ENCODE measurements at places on chromosomes 5 and 9.
A peak's percentile ranks its signal among the peaks of the same experiment; 100 is the strongest.

GRCh38 chr5:81420039-81420667 is 26.2 kb upstream of the ACOT12 start:
- peak; percentile 92 for DNase-seq

DNA sequence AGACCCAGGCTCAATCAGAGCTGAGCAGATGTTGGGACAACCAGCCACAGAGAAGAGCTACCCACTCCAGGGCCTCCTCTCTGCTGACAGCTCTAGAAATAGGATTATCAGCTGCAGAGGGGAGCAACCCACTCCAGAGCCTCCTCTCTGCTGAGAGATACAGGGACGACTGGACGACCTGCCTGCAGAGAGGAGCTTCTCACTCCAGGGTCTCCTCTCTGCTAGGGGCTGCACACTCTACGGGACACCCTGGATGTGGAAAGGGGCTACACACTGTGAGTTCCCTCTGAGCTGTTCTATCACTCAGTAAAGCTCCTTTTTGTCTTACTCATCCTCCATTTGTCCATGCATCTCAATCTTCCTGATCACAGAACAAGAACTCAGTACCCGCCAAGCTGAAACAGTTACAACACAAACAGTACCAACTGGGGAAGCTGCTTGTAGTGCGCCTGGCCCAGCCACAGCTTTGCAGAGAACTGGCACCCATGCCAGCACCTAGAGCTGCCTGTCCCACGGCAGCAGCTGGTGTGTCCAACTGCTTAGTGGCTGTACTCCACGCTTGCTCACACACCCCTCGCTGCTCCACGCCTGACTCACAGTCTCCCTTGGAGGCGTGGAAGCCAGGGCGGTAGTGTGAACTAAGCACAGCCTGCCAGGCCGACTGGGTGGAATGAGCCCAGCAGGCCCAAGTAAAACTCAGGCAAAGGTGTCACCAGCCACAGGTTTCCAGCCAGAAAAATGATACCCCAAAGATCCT is 56.8 kb downstream of the PRELID2 start:
- no peak for DNase-seq

DNA sequence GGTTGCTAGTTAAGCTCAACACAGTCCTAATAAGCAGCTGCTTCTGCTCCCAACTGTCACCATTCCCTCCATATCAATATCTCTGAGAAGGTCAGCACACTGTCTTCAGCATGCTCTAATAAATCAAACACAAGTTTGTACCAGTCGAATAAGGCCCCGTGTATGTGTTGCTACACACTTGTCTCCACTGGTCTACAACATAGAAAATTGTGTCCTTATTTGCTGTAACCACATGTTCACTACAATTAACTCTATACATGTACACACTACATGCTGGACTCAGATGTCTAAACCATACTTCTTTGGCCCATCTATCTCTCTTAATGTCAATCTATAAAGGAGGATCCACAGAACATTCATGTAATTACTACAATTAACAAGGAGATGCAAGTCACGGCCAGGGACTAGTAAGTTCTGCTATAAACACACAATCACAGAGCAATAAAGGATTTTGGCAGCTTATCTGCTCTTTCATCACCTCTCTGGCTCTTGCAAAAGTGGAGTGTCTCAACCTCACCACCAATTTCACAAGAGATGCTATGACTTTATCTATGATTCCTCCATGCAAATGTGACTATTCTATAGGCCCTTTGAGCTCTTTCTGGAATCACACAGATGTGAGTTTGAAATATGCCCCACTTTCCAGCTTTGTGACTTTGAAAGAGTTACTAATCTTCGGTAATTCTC is 143.9 kb downstream of the SEMA5A start:
- DNase-seq = peak; percentile 24

GRCh38 chr9:61666310-61666709 is 476.5 kb downstream of the SPATA31A7 start:
- DNase-seq = no peak

- DNase-seq = peak; percentile 94
These were observed 81.5 kb downstream of the PALM2AKAP2 start for GRCh38 chr9:109861499-109861898.

GRCh38 chr9:34571481-34571810 is 18.1 kb downstream of the CNTFR start:
- DNase-seq = no peak

DNA sequence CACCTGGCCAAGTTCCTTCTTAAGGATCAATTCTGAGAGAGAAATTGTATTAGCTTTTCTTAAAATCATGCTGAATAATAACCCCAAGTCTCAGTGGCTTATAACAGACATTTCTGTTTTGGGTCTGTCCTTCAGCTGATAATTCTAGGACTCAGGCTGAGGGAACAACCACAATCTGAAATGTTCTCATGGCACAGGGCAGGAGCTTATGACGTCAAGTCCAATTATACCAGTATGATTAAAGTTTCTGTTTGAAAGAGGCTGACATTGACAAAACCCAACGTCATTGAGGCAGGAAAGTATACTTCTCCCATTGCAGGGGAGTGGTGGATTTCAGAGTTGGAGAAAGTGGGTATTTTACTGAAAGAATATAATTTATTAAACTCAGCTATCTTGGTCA is 21.8 kb downstream of the CENPH start:
- no peak for DNase-seq

- no peak for DNase-seq
These were observed 58.2 kb downstream of the RFK start for GRCh38 chr9:76336027-76336426.

DNA sequence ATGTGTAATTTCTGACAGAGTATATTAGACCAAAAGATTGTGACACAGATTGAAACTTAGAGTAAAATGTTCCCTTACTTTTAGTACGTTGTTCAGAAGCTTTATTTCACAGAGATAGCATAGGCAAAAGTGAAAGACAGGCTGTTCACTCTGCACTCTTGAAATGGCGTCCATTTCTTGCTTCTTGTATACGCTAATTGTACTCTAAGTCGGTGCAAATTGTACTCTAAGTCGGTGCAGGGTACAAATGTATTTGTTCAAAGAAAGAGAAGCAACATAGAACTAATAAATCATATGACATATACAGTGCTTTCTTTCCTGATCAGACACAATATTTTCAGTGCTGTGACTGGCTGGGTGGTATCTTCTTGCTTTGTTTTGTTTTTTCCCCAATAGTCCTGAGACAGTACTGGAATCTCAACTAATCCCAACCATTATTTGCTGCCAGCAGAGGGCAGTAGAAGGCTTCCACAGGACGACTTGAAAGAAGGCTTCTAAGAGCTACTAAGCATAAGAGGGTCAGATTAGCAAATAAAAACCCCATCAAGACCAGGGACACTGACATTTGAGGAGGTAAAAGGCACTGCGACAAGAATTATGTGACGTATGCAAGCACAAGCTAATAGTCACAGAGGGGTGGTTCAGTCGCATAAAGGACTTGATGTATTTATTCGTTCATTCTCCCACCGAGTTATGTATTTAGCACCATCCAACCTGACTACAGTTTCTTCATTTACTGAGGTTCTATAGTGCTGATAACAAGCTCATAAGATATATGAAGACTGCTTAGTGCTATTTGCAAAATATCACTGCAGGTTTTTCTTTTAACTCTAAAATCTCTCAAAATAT is 831.8 kb downstream of the TAF11L14 start:
- DNase-seq = peak; percentile 55

DNA sequence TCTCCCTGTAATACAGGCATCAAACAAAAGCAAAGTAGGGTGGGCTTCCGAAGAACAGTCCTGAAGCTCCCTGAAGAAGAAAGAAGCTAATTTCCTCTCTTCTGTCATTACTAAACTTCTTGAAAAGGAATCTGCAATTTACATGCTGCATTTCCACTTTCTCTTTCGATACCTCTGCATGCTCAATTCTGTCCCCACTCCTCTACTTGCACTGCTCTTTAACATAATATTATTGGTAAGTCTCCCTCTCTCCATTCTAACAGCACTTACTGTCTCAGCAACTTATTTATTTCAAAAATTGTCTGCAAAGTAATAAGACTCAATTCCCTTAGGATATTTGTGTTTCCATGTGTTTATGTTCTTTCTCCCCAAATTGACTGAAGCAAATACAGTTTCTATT is 3.9 kb upstream of the PLPP1 start:
- DNase-seq = no peak

DNA sequence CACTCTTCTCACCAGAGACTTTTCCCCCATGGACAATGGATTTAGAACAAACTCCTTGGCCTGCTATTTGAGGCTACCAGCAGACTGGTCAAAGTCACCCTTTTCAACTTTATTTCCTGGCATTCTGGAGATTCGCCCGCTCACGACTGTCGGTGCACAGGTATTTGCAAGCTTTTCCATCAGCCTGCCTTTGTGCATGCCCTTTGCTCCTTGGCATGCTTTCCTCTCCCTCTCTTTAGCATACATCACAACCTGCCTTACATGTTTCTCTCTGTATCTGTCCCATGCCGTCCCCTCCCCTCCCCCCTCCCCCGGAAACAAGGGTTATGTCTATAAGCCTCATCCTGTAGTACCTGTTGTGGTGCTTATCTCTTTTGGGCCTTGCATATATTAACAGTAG is 257.1 kb downstream of the AOPEP start:
- DNase-seq = no peak

- DNase-seq = no peak
These were observed 38.3 kb downstream of the UNC5A start for GRCh38 chr5:176848651-176849050.

DNA sequence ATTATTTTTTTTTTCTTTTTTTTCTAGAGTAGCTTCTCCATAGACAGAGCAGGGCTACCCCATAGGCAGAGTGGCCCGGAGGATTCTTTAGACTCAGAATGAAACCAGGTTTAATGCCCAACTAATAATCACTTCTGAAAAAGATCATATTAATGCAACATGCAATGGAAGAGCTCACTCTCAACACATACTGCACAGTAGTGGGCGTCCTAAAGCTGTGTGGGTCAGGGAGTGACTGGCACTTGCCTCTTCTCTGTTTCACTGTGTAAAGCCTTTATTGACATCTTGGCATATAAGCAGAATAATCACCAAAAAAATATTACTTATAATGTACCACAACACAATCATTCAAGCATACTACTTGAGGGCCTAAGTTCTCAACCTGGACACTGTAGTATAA is 11.1 kb downstream of the PWWP2A start:
- DNase-seq = no peak
